ENCODE measurements at places on chromosomes 13 and 19.

DNA sequence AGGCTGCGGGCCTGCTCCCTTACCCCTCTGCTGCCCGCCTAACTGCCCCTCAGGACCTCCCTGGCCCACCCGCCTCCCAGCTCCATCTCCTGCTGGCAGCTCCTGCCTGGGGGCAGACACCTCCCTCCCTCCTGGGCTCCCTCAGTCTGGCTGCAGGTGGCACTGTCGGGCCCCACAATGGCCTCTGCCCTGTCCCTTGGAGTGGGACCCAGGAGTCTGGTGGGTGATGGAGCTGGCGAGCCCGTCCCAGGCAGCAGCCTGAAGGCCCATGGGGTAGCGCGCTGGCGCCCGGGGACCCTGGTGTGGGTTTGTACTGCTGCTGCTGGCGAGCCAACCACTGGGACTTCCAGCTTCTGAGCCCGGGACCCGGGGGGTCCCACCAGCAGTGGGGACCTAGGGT lies 83.6 kb downstream of the KDM4B start:
- no peak for DNase-seq

- no peak for DNase-seq
Measured at GRCh38 chr13:31461923-31462322, 262.1 kb downstream of the B3GLCT start.

GRCh38 chr13:30119476-30119875 lies 187.9 kb downstream of the KATNAL1 start:
- no peak for DNase-seq

- no peak for DNase-seq
Measured at GRCh38 chr19:8639821-8640401, 9.5 kb downstream of the NFILZ start.

GRCh38 chr19:2555422-2556220 lies 79.7 kb downstream of the GADD45B start:
- no peak for DNase-seq

DNA sequence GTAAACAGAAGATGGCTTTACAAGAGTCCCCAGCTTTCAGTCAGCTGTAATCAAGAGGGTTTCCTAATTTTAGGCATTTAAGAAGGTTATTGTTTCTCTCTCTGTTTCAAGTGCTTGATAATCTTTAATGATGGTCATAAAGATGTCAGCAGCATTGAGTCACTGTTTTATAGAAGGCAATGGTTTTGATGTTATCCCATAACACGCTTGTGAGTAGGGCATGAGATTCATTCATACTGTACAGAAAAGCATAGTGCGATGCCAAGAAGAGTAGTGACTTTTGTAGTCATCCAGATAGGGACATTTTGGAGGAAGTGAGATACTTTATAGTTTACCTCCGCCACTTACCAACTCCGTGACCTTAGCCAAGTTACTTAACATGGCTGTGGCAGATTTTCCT lies 364.2 kb upstream of the SLC10A2 start:
- no peak for DNase-seq

DNA sequence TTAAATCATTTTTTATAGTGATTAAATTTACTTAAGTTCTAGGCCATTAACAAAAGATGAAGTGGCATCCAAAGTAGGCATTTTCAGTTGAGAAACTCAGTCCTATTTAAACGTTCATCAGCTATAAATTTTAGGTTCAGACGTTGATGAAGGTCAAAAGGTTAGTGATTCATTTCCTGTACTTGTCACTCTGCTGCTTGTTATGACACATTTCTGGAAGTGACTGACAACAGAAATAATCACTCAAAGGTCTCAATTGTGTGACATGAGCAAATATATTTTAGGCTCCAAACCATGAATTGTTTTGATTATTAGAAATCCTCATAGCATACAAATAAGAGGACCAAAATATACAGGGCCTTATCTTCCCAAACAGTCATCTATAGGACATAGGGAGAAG lies 10.3 kb upstream of the EDNRB start:
- DNase-seq, result no peak

DNA sequence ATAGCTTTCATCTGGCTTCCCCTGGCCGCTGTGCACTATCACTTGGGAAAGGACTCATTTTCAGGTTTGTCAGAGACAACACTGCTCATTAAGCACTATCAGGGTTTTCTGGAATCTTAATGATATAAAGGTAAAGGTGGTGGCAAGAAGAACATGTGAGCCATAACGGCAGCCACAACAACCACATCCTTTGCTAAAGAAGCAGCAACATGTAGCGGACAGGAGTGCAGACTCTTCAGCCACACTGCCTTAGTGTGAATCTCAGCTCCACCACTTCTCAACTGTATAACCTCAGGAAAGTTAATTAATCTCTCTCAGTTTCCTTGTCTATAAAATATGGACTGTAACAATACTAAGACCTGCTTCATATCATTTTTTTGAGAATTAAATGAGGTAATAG lies 24.1 kb upstream of the MIR17HG start:
- no peak for DNase-seq

GRCh38 chr13:50078231-50078894 lies 63.1 kb downstream of the KCNRG start:
- DNase-seq, result no peak

DNA sequence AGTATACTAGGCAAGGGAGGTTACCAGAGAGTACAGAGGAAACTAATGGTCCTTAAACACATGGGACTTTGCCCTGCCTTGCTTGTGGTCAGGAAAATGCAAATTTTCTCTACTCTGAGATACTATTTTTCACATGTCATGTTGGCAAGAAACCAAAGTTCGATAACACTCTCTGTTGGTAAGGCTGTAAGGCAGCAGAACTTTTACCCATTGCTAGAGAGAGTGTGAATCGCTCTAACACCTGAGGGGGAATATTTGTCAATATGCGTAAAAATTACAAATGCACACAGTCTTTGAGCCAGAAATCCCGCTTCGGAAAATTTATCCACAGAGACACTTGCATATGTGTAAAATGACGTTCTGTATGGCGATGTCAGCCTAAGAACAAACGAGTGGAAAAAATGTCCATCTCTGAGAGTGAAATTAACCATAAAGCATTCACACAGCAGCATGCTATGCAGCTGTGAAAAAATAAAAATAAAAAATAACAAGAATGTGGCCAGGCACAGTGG lies 9.5 kb upstream of the RFX1 start:
- no peak for DNase-seq

GRCh38 chr13:60851378-60851777 lies 454.4 kb downstream of the TDRD3 start:
- DNase-seq, result no peak

DNA sequence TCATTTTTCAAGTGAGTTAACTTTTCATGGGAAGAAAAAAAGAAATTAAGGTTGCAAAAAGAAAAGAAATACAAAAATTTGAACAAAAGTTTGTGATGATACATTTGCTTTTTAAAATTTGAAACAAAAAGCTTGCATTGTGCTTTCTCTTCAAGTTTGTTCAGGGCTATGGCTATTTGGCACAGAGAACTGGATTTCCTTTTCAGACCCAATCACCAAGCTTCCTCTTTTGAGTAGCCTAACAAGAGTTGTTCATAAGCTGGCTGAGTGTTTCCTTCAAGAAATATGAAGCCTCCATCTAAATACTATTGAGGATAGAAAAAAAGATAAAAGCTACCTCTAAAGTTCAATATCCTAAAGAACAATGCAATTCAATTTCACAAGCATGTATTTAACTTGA lies 787.8 kb downstream of the LIG4 start:
- DNase-seq, result no peak

- no peak for DNase-seq
Measured at GRCh38 chr19:858868-859843, at the start of gene CFD. CFD (plus strand) TSS chr19:859664; CDS start chr19:859690, 26 bp downstream.

DNA sequence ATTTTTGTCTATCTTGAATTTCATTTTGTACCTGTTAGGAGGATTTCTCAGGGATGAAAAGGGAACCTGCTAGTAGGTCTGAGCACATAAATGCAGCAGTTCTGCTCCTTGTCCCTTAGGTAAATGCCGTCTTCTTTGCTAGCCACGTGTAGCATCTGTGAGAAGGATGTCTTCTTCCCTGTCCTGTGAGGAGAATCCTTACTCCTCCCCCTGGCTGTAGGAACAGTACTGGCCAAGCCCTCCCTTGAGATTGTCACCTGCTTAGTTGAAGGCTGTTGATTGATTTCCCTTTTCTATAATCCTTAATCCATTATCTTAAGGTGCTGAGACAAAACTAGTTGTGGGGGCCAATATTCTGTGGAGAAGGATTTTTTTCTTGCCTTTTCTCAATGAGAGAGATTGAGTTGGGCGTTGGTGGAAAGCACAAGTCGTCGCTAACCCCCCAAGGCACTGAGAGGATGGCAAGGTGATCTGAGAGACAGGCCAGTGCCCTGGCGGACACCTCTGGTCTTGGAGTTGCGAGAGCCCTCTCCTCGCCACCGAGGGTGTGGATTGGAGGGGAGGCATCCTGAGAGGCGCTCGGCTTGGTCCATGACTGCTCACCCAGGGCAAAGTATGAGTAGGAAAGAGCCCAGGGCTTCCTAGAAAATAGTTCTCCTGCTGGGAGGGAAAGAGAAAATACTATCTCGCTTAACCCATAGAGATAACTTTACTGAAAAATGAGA lies 216.7 kb downstream of the ATP8A2 start:
- DNase-seq, result no peak

- DNase-seq, result no peak
Measured at GRCh38 chr19:17049711-17050280, 23.2 kb upstream of the CPAMD8 start.

Measured in stimulated activated CD4-positive, alpha-beta T cell treated with anti-CD3 and anti-CD28 coated beads, Interleukin-2, amount 100 ng/mL, for 48 hours (primary cell).